ENCODE measurements at places on chromosomes 7 and 10. TPM values are rescaled to one million over a fixed set of nuclear protein-coding genes. Genes with fewer than 3 reads are reported as not detected.

Gene AZGP1
- total RNA-seq = not detected

Gene TRPV5
- total RNA-seq = not detected

Gene FKBP9
- total RNA-seq = 0.14 TPM

Gene LIPJ
- total RNA-seq = not detected

Gene NT5C2
- 41.8 TPM for total RNA-seq

Gene ZPBP
- not detected for total RNA-seq

Gene LRIT1
- total RNA-seq = not detected

Gene AKR1B15
- not detected for total RNA-seq

Gene FAM149B1
- 11.1 TPM for total RNA-seq

Gene RET
- total RNA-seq = not detected

Gene ICA1
- 0.62 TPM for total RNA-seq

Gene WDFY4
- 0.93 TPM for total RNA-seq

Gene RARRES2
- total RNA-seq = not detected

Gene KNDC1
- total RNA-seq = not detected

Gene BAIAP2L1
- total RNA-seq = 2.3 TPM

Gene TTYH3
- 26.8 TPM for total RNA-seq

Gene TAS2R4
- total RNA-seq = 0.27 TPM

Gene GDF2
- not detected for total RNA-seq

Gene CALN1
- not detected for total RNA-seq

Gene PITRM1
- total RNA-seq = 75.3 TPM

Gene ASCC1
- 57.7 TPM for total RNA-seq

Gene PODXL
- 0.70 TPM for total RNA-seq

Gene NPTX2
- total RNA-seq = not detected

Gene ZNF33A
- 17.6 TPM for total RNA-seq

Gene GUSB
- 49.9 TPM for total RNA-seq

Gene TWIST1
- total RNA-seq = not detected

Gene PDZD7
- total RNA-seq = 0.66 TPM

Gene FAM25A
- total RNA-seq = not detected

Gene TUBB8
- not detected for total RNA-seq

Gene LIPK
- total RNA-seq = not detected

Gene TIAL1
- 212 TPM for total RNA-seq

Gene NYAP1
- total RNA-seq = 0.29 TPM

Gene ARL3
- 6.2 TPM for total RNA-seq

Gene PDK4
- not detected for total RNA-seq

Gene LOXL4
- total RNA-seq = not detected

Gene PLAC9
- total RNA-seq = not detected

Gene SND1
- total RNA-seq = 201 TPM

Gene CYP26A1
- not detected for total RNA-seq

Gene DRGX
- not detected for total RNA-seq

Gene GPR26
- not detected for total RNA-seq

Gene CPA1
- not detected for total RNA-seq

Gene PALD1
- total RNA-seq = 3.1 TPM

Gene NEUROD6
- total RNA-seq = not detected

Gene CABCOCO1
- not detected for total RNA-seq

Gene BBS9
- total RNA-seq = 4.3 TPM

Gene COBL
- not detected for total RNA-seq

Gene LSM8
- 46.5 TPM for total RNA-seq

Gene ELN
- total RNA-seq = not detected

Gene INMT
- total RNA-seq = 0.08 TPM

Gene SFXN2
- total RNA-seq = 23.6 TPM

Gene CARD11
- total RNA-seq = 111 TPM

Gene STK32C
- 15.3 TPM for total RNA-seq

Gene MKX
- 1.1 TPM for total RNA-seq

Gene DDC
- total RNA-seq = 1.1 TPM

Gene LIPF
- not detected for total RNA-seq

Gene OR9A2
- total RNA-seq = not detected

Measured in activated naive CD8-positive, alpha-beta T cell treated with anti-CD3 and anti-CD28 coated beads for 36 hours (primary cell).